Amygdala (tissue), 56 donors: ENCODE measurements at places on chromosomes 1 and 21.

DNA sequence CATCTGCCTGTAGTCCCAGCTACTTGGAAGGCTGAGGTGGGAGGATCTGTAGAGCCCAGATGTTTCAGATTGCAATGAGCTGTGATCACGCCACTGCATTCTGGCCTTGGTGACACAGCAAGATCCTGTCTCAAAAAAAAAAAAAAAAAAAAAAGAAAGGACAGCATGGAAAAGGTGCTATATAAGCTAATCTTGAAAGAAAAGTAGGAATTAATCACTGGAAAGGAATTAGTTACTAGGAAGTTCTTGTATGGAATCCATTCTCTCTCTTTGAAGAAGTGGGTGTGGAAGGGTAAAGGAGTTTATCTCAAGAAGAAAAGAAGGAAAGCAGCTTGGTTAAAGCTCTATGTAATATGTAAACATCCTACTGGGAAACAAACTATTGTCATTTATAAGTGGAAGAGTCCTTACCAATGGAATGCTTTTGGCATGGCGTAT, 339.2 kb downstream of the DPYD start:
- DNase-seq = no peak

DNA sequence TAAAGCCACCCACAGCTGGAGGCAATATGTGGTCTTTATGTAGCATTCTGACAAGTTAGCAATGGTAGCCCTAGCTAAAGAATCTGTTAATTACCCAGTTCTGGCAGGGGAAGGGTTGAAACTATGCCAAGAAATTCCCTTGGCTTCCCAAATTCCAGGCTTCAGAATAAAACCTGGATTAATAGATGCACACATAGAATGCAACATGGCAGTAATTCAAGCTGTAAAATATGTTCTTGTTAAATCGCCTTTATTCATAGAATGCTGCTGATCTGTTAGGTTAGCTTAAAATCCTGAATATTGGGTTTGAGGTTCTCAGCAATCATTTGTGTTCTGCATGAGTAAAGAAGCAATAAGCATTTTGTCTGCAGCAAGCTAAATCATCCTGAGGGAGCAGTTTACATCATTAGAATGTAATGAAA, 80.1 kb downstream of the ZNF326 start:
- DNase-seq = no peak

- DNase-seq = no peak
Measured at GRCh38 chr21:41929248-41929647, 24.6 kb downstream of the C2CD2 start.

DNA sequence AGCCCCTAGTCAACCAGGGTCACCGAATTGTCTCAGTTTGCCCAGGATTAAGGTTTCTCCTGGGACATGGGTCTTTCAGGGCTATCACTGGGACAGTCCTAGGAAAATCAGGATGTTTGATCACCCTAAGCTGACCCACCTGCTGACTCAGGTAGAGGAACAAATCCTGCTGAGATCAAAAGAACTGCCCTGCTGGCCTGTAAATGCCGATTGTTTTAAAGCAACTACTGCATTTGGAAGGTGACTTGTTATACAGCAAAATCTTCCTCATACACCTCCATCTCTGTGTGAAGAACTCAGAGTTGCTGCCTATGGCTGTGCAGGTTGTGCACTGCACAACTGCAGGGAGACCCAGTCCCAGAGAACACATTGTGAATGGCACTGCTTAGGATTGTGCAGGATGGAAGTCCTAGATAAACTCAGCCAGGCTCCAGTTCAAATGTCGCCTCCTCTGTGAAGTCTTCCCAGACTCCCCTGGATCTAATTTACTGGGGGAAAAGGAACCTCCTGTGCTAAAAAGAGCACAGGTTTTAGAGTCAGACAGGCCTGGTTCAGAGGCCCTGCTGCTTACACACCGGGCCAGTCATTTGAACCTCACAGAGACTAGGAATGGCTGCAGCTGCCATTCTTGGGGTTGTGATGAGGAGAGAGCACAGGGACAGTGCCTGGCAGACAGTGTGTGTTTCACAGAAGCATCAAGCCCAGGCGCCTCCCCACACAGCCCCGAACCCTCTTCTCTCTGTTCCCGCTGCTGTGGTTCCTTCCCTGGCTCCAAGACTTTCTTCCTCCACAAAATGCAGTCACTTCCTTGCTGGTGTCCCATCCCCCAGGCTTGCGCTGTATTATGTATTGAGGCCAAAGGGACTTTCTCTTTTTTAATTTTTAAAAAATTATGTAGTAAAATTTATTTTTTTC, 23.2 kb upstream of the LRP8 start:
- no peak for DNase-seq

GRCh38 chr1:116075575-116075974, 35.6 kb upstream of the MAB21L3 start:
- DNase-seq = no peak

DNA sequence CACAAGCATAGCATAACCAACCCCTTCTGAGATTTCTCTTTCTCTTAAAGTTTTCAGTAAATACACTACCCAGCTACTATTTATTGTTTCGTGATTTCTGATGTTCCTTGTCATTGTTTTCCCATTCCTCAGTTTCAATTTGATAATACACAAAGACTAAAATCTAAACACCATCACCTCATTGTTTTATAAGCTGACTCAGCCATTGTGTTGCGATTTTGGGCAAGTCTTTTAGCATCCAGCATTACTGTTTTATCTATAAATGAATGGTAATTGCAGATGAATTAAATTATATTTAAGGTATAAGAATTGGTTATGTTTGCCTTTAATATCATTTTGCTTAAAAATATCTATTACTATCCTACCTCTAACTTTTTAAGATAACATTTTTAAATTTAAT, 1308.5 kb downstream of the PLA2G4A start:
- DNase-seq = no peak

DNA sequence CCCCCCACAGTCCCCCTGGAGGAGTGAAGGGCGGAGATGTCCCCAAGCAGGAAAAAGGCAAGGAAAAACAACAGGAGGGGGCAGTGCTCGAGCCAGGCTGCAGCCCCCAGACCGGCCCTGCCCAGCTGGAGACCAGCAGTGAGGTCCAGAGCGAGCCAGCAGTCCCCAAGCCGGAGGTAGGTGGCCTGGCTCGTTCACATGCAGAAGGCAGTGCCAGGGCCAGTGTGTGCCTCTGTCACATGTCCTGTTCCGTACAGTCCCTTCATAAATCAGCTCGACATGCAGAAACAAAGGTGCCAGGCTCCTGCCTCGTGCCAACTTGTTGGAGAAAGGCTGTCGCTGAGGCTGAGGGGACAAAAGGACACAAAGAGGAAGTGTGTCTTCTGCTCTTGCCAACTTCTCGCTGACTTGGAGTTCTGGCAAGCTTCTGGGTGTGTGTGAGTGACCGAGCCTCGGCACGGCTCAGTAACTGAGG, 24.1 kb upstream of the MPZL1 start:
- DNase-seq = no peak

DNA sequence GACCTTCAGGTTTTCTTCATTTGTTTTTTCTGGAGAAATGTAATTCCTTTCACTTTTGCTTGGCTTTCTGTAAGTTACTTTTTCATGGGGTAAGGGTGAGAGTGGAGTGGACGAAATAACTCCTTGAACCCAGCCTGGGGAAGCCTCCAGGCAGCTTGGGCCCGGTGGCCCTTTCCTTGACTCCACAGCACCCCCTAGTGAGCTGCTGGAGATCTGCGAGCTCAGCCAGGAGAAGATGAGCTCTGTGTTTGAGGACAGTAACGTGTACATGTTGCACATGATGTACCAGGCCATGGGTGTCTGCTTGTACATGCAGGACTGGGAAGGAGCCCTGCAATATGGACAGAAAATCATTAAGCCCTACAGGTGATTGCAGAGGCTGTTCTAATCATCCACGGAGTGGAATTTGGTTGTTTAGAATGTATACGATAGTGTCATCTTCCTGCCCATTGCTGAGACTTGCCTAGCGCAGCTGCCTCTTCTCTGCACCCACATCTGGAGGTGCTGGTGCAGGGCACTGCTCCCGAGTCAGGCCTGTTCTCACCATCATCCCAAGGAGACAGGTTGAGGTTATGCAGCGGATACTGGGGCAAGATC, 51.0 kb downstream of the SMYD2 start:
- DNase-seq = no peak

- no peak for DNase-seq
Measured at GRCh38 chr1:205972491-205973168, 29.4 kb upstream of the SLC26A9 start.

DNA sequence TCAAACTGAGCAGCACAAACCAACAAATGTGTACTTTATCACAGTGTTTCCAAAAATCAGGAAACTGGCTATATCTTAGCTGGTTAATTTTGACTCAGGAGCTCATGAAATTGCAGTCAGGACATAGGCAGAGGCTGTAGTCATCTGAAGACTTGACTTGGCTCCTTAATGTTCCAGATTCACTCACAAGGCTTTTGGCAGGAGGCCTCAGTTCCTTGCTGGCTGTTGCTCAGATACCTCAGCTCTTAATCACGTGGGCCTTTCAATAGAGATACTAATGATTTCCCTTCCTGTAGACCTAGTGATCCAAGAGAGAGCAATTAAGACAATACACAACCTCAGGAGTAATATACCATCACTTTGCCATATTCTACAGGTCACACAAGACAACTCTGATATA, 537.7 kb downstream of the BRINP3 start:
- no peak for DNase-seq

DNA sequence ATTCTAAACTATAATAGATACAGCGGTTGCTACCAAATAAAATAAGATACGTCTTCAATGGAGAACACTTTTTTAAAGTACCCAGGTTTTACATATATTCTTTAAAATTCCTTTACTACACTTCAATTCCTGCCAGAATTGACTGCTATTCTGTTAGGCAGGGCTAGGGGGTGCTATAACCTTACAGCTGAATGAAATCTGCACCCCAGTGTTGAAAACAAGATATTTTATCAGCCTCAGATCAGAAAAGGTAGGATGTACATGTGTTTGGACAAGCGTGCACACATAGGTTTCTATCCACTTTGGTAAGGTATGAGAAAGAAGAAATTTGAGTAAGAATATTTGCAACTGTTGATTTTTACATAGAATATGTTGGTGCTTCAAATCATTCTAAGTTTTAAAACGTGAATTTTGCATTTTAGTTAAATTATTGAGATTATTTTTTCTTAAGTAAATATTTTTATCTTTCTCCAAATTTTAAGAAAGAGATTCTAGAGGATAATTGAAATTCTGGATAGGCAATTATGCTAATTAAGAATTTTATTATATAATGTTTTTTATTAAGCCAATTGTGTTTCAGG, 490.8 kb upstream of the ADGRL4 start:
- DNase-seq = no peak

GRCh38 chr1:91894036-91894761, 8.2 kb upstream of the TGFBR3 start:
- DNase-seq = no peak
